ENCODE measurements at places on chromosomes 12 and 14.

- DNase-seq: no peak
Observed at GRCh38 chr12:39538679-39539104, 80.9 kb downstream of the ABCD2 start.

DNA sequence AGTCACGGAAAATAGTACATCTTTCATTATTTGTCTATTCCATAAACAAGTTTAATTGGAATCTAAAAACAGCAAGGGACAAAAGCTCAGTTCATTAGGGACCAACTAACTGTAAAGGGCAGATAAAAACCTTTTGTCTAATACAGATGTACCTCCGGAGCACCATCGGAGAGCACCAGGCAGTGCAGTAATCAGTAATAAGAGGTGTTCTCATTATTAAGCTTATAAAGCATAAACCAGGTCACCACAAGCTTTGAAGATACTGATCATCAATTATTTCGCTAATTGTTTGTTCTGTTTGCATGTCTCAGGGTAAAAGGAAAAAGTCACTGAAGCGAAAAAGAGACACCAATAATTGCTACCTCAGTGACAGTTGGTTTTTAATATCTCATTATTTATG is 207.3 kb upstream of the PRKD1 start:
- DNase-seq: no peak

DNA sequence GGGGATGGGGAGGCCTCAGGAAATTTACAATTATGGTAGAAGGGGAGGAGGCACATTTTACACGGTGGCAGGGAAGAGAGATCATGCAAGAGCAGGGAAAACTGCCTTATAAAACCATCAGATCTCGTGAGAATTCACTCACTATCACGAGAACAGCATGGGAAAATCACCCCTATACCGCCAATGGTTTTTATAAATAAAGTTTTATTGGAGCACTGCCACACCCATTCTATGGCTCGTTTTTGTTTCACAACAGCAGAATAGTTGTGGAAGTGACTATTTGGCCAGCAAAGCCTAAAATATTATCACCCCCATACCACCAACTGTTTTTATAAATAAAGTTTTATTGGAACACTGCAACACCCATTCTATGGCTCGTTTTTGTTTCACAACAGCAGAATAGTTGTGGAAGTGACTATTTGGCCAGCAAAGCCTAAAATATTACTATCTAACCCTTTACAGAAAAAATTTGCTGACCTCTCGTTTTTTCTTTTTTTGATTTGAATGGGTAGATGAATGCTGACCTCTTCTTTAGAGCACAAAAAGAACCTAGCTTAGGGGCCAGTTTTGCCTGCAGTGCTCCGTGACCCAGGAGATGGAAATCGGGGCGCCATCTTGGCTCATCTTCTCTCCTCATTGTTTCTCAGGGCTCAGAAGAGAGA is 77.3 kb upstream of the RIN3 start:
- DNase-seq: no peak

DNA sequence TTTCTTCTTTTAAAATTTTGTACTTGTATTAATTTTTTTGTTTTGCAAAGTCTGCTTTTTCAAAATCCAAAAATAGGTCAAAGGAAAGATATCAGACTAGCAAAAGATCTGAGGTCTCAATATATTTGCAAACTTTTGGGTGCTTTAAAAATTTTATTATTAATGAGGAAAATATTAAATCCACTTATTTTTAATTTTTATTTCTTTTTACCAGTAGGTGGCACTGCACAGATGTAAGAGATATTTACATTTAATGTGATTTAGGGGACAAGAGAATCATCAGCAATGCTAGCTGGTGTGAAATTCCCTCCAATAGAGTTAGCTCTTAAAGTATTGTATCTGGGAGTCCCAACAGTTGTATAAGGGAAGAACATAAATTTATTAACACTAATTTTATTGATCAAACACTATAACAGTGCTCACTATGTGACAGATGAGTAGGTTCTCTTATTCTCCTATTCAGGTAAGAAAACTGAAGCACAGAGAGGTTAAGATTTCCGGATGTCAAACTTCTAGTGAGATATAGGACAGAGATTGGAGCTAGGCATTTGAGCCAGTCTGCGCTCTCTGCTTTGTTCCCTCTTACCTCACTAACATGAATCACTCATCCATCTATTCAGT is 30.5 kb downstream of the ALX1 start:
- no peak for DNase-seq

GRCh38 chr14:54424479-54424901 is 16.7 kb downstream of the CNIH1 start:
- no peak for DNase-seq

DNA sequence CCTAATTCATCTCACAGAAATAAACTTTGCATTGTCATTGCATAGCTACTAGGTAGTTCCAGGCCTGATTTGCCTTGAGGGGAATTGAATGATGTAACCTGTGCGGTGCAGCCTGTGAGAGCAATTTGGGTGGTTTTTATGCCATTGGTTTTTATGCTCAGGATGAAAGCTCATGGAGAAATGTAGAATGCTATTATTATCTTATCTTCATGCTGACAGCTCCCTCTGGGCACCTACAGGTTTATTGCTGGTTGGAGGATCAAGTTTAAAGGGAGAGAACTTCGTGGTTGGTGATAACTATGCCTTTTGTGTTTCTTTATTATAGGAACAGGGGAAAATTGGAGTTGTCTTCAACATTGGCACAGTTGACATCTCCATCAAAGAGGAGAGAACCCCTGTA is 547.9 kb downstream of the DIO2 start:
- no peak for DNase-seq
